Left renal pelvis (tissue), 4 donors: ENCODE measurements at places on chromosomes 6 and 20.

DNA sequence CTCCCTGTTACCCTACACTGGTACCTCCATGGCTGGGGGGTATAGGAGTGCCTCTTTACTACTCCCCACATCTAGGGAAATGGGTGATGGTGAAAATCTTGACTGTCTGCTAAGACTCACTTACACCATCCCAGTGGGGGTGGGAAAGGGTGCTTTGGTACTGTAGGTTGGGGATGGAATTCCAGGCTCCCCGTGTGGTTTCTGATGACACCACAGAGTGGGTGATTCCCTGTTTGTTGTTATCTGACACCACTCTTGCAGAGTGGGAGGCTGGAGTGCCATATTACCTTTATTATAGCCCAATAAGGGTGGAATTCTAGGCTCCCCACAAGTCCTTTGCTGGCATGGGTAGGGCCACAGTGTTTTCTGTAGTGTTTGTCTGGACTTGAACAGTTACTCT, 264.6 kb upstream of the MAN1A1 start:
- DNase-seq: no peak

GRCh38 chr6:132973514-132973993, 159.2 kb downstream of the RPS12 start:
- DNase-seq: no peak

- no peak for DNase-seq
Observed at GRCh38 chr6:56764081-56764566, 121.4 kb upstream of the DST start.

DNA sequence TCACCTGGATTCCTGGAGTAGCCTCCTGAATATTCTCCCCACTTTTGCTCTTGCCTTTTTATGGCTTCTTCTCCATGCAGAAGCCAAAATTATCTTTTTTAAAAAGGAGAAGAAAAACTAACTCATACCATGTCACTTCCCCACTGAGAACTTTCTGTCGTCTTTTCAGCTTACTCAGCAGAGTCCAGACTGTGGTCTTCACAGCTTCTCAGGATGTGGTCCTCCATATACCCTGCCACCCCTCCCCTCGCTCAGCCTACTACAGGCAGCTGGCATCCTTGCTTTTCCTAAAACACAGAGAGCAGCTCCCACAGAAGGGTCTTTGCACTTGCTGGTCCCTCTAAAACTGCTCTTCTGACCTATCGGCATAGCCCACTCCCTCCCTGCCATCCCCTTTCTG, 89.4 kb upstream of the ISM1 start:
- no peak for DNase-seq

GRCh38 chr6:36128793-36129192, 1.5 kb upstream of the MAPK13 start:
- no peak for DNase-seq

GRCh38 chr6:85644279-85644762, 1.6 kb upstream of the SYNCRIP start:
- no peak for DNase-seq

- DNase-seq: no peak
Observed at GRCh38 chr20:7090811-7091210, 323.3 kb downstream of the BMP2 start.

GRCh38 chr6:156783958-156784357, 6.8 kb downstream of the ARID1B start:
- DNase-seq: no peak

- DNase-seq: no peak
Observed at GRCh38 chr6:71396410-71396801, 107.8 kb downstream of the OGFRL1 start.

- DNase-seq: no peak
Observed at GRCh38 chr6:138406443-138406842, 2.4 kb downstream of the HEBP2 start.

GRCh38 chr6:138261116-138261780, 43.0 kb upstream of the PBOV1 start:
- no peak for DNase-seq

DNA sequence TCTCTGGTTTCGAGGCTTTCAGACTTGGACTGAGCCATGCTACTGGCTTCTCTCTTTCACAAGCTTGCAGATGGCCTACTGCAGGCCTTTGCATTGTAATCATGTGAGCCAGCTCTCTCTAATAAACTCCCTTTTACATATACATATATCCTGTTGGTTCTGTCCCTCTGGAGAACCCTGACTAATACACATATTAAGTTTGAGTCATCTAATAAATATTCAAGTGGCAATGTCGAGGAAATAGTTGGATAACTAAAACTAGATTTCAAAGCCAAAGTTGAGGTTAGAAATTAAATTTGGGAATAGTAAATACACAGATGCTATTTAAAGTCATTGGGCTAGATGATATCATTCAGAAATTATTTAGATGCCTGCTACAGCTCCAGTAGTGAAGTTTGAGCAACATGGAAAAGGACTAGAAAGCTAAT, 1343.4 kb downstream of the GRIK2 start:
- DNase-seq: no peak

DNA sequence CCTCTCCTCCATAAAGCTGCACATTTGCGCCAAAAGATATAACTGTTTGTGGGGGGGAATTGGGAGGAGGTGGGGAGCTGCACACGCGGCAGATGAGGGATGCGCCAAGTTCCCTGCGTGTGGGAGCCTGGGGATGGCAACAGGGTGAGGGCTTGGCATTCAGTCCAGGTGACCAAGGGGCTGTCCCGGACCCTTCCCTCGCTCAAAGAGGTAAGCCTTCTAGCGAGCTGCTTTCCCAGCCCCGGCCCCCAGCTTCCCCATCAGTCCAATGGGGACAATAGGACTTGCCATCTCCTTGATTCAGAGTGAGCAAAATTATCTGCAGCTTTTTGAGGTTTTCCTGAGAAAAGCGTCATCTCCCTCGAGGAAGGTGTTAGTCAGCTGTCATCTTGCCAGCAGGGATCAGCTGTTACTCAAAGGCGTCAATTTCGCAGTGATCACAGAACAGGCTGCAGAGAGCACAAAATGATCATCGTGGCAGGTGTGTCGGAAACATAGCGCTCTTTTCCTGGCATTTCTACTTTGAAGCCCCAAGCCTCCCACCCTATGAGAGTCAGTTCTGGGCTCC, 21.3 kb downstream of the ZNF831 start:
- no peak for DNase-seq

- DNase-seq: no peak
Observed at GRCh38 chr6:131756039-131756438, 45.2 kb upstream of the CTAGE9 start.

- no peak for DNase-seq
Observed at GRCh38 chr6:44131892-44132291, 4.5 kb downstream of the TMEM63B start.

DNA sequence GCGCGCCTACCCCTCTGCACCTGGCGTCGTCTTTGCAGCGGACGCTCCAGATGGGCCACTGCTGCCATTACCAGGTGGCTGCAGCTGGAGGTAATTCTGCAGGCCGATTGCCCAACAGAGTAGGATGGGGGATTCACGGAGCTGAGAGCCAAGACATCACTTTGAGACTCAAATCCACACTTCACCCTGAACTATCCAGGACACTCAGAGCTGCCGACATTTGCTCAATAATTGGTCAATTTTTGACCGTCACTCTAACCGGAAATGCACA, 694.9 kb upstream of the FLRT3 start:
- DNase-seq: no peak

- no peak for DNase-seq
Observed at GRCh38 chr20:58459058-58459750, 56.0 kb downstream of the APCDD1L start.

DNA sequence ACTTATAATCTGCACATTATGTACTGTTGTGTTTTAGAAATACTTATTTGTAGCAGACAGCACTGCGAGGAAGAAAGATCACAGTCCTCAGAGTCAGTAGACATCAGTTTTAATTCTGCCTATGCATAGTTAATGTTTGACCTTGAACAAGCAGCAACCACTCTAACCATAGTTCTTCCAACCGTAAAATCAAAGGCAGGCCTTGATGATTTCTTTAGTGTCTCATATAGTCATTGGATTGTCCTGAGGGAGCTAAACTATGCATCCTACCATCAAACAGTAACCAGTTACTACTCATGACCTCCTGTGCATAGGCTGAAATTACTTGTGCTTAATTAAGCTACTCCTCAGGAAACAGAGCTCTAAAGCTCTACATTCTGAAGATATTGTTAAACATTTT, 294.8 kb upstream of the STXBP5 start:
- no peak for DNase-seq

- DNase-seq: no peak
Observed at GRCh38 chr20:32877507-32877906, 18.8 kb downstream of the EFCAB8 start.

GRCh38 chr6:32865724-32866443, 11.9 kb downstream of the PSMB9 start:
- DNase-seq: no peak

GRCh38 chr6:136030131-136030530, 178.6 kb downstream of the PDE7B start:
- no peak for DNase-seq

DNA sequence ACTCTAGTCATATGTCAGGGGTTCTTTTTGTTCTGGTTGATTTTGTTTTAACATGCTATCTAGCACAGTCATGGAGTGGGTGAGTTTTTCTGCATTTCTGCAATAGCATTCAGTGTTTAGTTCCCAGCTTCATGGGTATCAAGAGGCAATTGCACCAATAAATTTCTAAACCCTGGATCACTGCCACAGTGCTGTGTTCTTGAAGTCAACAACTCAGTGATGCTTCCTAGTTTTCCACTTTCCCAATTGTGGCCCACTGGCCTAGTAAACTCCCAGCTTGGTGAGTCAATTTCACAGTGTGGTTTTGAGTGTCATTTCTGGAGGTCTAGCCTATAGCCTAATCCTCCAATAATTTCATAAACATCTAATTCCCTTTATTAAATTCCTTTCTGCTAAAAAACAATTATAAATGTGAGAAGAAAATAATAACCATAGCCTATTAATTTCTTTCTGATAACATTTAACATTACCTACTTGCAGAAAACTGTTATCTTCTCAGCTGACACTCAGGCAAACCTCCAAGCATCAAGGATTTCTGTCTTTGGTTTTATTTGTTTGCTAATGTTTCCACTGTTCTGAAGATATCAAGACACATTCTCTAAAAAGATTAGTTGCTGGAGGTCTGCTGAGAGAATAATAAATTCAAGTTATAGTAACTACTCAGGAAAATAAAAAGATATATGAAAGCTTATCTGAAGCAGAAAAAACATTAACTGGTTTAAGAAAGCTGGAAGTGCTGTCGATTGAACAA, 89.9 kb downstream of the PDE7B start:
- no peak for DNase-seq

- DNase-seq: peak; percentile 50
Observed at GRCh38 chr6:134669485-134669884, 280.4 kb downstream of the ALDH8A1 start.

- DNase-seq: no peak
Observed at GRCh38 chr6:26411751-26412150, 9.7 kb downstream of the BTN3A1 start.

DNA sequence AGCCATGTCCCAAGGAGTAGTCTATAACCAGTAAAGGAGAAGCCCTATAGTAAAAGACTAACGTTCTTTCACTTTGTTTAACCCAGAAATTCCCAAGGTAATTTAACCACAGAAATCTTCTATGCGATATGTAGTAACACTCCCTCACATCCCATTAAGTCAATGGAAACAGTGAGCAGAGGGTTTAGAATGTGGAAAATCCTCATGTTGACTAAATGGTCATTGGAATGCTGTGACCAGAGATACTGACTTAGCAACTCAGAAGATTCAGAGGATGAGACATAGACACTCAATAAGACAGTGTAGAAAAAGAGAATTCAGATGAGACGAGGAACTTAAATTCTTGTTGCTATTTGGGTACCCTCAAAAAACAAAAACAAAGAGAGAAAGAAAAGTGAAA, 562.2 kb upstream of the NOX3 start:
- DNase-seq: no peak

DNA sequence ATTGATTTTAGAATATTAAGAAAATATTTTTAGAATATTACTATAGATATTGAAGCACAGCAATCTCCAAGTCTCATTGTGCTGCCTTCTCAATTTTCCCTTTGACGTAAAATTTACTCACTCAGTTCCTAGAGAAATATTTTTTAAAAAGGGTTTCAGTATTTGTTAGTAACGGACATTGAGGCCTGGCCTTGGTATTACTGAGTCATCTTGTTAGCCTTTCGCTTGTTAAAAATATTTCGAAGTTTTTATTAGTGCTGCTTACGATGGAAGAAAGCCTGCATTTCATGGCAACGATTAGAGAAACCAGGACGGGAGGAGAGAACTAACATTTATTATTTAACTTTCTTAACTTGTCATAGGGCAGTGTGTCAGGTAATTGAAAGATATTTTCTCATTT, 82.2 kb downstream of the TIAM2 start:
- DNase-seq: no peak

DNA sequence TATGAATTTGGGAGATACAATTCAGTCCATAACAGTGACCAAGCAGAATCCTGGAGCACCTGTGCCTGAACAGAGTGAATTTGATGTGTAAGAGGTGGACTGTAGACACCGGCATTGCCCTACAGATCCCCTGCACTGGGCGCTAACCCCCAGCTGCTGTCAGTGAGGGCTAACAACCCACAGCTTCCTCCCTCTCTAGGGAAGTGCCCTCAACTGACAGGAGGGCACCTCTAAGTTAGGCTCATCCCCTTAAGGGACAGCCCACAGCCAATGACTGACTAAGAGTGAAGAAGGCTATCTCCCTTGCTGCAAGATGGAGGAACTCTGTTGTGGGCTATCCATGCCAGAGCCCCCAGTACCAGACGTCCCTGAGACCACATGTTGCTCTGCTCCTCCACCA, 15.3 kb upstream of the BPIFB1 start:
- DNase-seq: no peak

GRCh38 chr20:59411170-59411569, 110.8 kb downstream of the EDN3 start:
- no peak for DNase-seq

DNA sequence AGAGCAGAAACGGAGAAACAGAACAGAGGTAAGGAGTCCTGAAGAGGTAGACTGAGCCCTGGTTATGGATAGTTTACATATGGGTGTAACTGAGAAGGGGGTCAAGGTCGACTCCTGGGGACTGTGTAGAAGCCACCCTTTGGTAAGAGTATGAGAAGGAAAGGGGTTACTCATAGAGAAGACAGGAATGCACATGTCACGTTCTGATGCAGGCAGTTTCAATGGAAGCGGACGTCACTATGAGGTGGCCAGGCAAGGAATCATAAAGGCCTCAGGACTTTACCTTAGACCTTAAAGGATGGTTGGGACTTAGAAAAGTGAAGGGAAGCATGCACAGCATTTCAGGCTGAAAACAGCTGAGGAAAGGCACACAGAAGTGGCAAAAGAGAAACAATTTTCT, 25.1 kb downstream of the RGS17 start:
- DNase-seq: no peak

DNA sequence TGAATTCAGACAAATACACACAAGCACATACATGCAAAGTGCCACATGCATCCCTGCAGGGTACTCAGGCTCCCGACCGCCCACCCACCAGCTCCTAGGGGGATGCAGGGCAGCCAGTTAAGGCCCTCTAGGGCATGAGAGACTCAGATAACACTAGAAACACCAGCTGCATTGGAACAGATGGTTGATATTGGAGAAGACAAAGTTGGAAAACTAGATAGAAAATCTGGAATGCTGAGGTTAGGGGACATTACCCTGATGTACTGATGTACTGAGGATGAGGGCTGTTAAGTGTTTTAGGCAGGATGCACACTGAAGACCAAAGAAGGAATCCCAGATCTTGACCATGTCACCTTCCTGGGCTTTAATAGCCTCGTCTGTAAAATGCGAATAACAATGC, 134.6 kb upstream of the ECI2 start:
- DNase-seq: no peak
